Adrenal gland (tissue), 19 donors: ENCODE measurements at places on chromosomes 12 and 14.

DNA sequence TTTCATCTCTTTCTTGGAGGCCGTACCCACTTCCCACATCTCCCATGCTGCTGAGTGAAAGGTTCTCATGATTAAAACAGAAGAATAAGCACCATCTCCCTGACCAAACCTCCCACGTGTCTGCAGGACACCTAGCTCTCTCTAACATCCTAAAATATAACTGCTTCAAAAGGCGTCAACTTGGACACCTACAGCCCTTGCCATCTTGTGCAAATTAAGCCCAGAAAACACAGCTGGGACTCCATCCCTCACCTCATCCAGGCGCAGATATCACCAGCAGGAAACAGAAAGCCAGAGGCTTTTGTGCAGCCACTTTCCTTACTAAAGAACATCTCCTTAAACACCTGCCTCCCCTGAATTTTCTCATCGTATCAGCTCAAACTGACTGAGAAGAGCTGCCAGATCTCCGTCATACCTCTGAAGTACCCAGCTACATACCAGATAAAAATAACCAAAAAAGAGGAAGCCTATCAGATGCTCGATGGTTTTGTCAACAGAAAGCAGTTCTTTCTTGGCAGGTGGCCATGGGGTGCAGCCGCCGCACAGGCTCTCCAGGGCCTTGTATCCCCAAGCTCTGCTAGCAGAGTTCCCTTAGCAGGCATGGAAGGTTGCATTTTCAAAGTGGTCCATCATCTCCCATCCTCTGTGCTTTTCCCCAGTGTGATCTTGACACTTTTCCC lies 28.8 kb downstream of the MAP3K9 start:
- no peaks in the 10 kb centered on the region for H3K36me3 ChIP-seq
- no peak overlapping the region for H3K27ac ChIP-seq
- no peaks in the 10 kb centered on the region for H3K27me3 ChIP-seq
- H3K4me3 ChIP-seq: no peak overlapping the region

- peak; percentile 16 for DNase-seq
- H3K4me3 ChIP-seq: peak overlapping the region; percentile 69
- no peaks in the 10 kb centered on the region for H3K36me3 ChIP-seq
Measured at GRCh38 chr14:60092526-60092920, 800 bp downstream of the PCNX4 start.

DNA sequence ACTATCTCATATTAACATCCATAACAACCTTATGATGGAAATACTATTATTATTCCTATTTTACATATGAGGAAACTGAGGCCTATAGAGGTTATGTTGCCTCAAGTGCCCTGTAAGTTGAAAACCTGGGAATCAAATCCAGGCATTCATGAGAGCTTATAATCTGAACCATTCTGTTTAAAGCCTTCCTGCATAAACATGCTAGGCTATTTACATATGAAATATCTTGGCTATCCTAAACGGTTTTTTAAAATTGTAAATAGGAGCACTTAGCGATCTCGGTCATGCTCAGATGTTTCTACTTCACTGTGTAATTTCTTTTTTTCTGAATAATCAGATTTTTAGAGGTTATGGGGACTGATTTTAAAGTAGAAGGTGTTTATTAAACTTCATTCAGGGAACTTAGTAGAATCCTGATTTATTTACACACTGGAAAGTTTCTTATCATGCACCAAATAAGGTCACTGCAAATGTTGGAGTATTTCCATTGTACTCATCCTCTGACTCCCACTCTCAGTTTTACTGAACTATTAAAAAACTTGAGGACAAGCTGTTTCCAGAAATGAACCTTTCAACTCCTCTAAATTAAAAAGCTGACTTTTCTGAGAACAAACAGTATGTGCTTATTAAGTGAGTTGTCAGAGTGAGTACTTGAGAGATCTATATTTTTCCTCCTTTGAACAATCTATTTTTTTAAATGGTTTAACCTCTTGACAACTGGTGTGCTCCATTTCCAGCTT lies 141.7 kb downstream of the PIK3C2G start:
- no peak overlapping the region for H3K4me3 ChIP-seq
- DNase-seq: no peak
- no peaks in the 10 kb centered on the region for H3K27me3 ChIP-seq
- H3K4me1 ChIP-seq: peaks cover 18% of the 10 kb centered on the region
- H3K27ac ChIP-seq: peak overlapping the region; percentile 7
- no peaks in the 10 kb centered on the region for H3K36me3 ChIP-seq

DNA sequence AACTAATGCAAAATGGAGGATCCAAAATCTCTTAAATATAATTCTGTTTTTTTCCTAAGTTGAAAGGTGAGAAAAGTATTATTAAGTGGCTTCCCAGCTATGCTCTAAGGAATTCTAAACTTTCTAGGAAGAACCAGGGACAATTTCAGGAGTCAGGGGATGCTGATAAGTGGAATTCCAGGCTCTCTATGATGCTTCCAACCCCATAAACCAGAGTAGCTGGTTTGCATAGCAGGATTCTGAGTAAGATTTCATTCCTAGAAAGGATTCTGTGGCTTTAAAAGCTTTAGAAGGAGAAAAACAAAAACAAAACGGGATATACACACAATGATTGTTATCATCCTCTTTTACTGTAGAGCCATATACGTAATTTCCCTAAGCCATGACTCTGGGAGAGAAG lies 93.9 kb downstream of the SLC16A7 start:
- DNase-seq: no peak
- H3K36me3 ChIP-seq: no peaks in the 10 kb centered on the region

GRCh38 chr12:2691345-2692071 lies 103.3 kb upstream of the FKBP4 start:
- peaks cover 4% of the 10 kb centered on the region for H3K4me1 ChIP-seq
- peak overlapping the region; percentile 53 for H3K4me3 ChIP-seq
- H3K27ac ChIP-seq: no peak overlapping the region

DNA sequence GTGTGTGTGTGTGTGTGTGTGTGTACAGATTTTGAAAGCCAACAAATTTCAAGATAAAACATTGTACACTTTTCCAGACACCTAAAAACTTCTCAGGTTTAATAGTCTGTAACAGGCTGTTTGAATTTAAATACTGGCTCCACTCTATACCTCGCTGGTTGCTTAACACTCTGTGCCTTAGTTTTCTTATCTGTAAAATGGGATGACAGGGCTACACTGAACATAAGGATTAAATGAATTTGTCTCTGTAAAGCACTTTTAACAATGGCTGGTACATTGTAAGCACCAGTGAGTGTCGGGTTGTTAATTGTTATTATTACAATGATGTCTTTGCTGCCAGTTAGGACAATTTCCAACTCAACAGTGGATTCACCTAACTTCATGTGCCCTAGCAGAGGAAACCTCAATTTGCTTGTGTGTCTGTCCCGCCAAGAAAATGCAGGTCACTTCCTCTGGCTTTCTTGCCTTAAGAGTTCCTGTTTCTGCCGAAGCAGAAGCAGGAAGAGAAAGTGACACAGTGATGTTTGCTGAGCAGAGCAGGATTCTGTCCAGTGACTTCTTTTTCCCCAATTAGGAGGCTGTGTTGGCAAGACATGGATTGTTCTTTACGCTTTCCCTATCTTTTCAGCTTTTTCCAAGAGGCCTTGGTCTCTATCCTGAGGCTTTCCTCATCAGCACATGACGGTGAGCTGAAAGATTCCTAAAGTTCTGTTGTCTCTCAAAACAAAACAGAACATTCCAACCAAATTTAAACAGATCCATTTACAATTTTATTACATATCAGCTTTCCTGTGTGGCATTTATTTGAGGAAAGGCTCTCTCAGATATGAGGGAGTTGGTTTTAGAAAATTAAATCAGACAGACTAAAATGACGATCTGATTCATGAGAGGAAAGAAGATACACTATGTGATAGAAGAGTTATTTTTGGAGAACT lies 154.1 kb upstream of the ATP2B1 start:
- no peaks in the 10 kb centered on the region for H3K4me1 ChIP-seq
- H3K27me3 ChIP-seq: no peaks in the 10 kb centered on the region
- DNase-seq: peak; percentile 54
- H3K27ac ChIP-seq: peak overlapping the region; percentile 44

GRCh38 chr12:123528858-123529257 lies 4.7 kb downstream of the RILPL1 start:
- no peak overlapping the region for H3K4me3 ChIP-seq
- H3K27ac ChIP-seq: no peak overlapping the region
- H3K4me1 ChIP-seq: peaks cover 29% of the 10 kb centered on the region
- DNase-seq: no peak
- no peaks in the 10 kb centered on the region for H3K36me3 ChIP-seq

GRCh38 chr14:30657050-30657449 lies 34.9 kb downstream of the SCFD1 start:
- H3K27me3 ChIP-seq: no peaks in the 10 kb centered on the region
- no peak for DNase-seq
- no peaks in the 10 kb centered on the region for H3K36me3 ChIP-seq
- H3K27ac ChIP-seq: no peak overlapping the region
- no peaks in the 10 kb centered on the region for H3K4me1 ChIP-seq
- no peak overlapping the region for H3K4me3 ChIP-seq

DNA sequence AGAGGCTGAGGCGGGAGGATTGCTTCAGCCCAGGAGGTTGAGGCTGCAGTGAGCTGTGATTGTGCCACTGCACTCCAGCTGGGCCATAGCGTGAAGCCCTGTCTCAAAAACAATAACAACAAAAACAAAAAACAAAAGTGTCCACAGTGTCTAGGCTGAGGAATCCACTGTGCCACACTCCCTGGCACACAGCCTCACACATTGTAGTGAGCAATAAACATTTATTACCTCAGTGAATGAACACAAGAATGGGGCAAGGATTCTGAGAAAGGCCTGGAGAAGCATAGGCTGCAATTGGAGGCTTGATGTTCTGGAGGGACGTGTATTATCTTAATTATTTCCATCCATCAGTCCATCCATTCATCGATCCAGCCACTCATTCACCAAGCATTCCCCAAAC lies 17.1 kb upstream of the P2RX7 start:
- no peak overlapping the region for H3K27ac ChIP-seq
- no peaks in the 10 kb centered on the region for H3K4me1 ChIP-seq
- no peak overlapping the region for H3K4me3 ChIP-seq
- H3K36me3 ChIP-seq: no peaks in the 10 kb centered on the region
- no peak for DNase-seq

GRCh38 chr14:29085546-29085945 lies 319.0 kb downstream of the FOXG1 start:
- no peaks in the 10 kb centered on the region for H3K4me1 ChIP-seq
- H3K4me3 ChIP-seq: no peak overlapping the region
- no peak for DNase-seq
- H3K27me3 ChIP-seq: no peaks in the 10 kb centered on the region
- H3K27ac ChIP-seq: no peak overlapping the region

GRCh38 chr12:114917307-114917706 lies 233.3 kb upstream of the TBX3 start:
- H3K36me3 ChIP-seq: no peaks in the 10 kb centered on the region
- peaks cover 7% of the 10 kb centered on the region for H3K4me1 ChIP-seq
- no peak overlapping the region for H3K4me3 ChIP-seq
- no peak for DNase-seq
- H3K27ac ChIP-seq: no peak overlapping the region

DNA sequence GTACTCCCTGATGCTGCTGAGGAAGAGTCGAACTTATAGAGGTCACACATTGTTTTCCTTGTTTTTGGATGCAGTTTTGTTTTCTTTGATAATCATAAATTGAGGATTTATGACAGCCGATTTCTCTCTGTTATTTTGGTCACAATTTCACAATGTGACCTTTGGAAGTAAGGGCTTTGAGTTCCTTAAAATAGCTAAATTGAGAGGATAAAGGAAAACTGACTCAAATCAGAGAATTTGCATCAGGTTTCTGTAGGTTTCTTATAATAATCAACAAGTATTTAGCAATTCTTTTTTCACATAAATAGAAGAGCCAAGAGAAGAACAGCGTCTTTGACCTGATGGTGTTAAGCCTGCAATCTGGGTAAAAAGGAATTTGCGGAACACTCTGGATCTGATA lies 66.1 kb downstream of the ETV6 start:
- peaks cover 8% of the 10 kb centered on the region for H3K4me1 ChIP-seq
- no peak overlapping the region for H3K27ac ChIP-seq
- peaks cover 4% of the 10 kb centered on the region for H3K36me3 ChIP-seq
- H3K4me3 ChIP-seq: no peak overlapping the region

- no peak overlapping the region for H3K27ac ChIP-seq
- no peaks in the 10 kb centered on the region for H3K4me1 ChIP-seq
- no peaks in the 10 kb centered on the region for H3K36me3 ChIP-seq
- no peak overlapping the region for H3K4me3 ChIP-seq
- no peaks in the 10 kb centered on the region for H3K27me3 ChIP-seq
Measured at GRCh38 chr12:28060871-28061270, 88.3 kb upstream of the PTHLH start.

DNA sequence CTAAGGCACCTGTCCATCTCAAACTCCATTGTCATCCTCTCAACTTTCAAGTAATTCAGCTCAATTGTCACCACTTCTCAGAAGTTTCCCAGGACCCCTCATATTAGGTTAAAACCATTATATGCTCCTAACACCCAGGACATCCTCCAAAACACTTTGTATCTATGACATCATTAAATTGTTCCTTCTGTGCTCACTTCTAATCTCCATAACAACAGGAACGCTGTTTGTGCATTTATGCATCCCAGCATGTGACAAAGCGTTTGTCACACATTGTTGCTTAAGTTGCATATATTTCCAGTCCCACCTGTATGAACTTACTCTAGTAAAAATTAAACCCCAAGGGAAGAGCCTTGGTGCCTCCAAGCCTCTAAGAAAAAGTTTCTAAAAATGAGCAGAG lies 133.9 kb downstream of the TBX5 start:
- no peak for DNase-seq
- no peak overlapping the region for H3K4me3 ChIP-seq
- no peaks in the 10 kb centered on the region for H3K36me3 ChIP-seq
- H3K27ac ChIP-seq: no peak overlapping the region

DNA sequence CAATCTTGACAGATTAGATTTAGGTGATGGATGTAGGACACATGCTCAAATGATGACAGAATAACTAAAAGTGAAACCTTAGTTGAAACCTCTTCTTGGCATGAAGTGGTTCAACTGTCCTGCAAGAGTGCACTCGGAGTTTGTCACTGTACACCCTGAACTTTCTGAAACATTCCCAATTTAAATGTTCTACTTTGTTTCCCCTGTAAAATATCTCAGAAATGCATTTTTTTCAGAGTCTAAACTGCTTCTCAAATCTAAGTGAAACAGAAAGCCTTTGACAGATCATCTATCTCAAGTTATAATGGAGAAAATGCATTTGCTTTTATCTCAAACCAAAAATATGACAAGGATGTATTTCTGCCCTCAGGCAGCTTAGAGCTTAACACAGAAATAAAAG lies 66.0 kb downstream of the BHLHE41 start:
- H3K4me3 ChIP-seq: no peak overlapping the region
- H3K4me1 ChIP-seq: peaks cover 19% of the 10 kb centered on the region
- DNase-seq: no peak
- no peaks in the 10 kb centered on the region for H3K27me3 ChIP-seq
- H3K36me3 ChIP-seq: no peaks in the 10 kb centered on the region
- no peak overlapping the region for H3K27ac ChIP-seq

GRCh38 chr12:8664228-8664913 lies 1.7 kb upstream of the MFAP5 start:
- DNase-seq: no peak
- H3K4me1 ChIP-seq: no peaks in the 10 kb centered on the region
- H3K27me3 ChIP-seq: no peaks in the 10 kb centered on the region
- H3K36me3 ChIP-seq: no peaks in the 10 kb centered on the region
